Common myeloid progenitor, CD34-positive (primary cell): ENCODE measurements at places on chromosomes 7 and 10.

DNA sequence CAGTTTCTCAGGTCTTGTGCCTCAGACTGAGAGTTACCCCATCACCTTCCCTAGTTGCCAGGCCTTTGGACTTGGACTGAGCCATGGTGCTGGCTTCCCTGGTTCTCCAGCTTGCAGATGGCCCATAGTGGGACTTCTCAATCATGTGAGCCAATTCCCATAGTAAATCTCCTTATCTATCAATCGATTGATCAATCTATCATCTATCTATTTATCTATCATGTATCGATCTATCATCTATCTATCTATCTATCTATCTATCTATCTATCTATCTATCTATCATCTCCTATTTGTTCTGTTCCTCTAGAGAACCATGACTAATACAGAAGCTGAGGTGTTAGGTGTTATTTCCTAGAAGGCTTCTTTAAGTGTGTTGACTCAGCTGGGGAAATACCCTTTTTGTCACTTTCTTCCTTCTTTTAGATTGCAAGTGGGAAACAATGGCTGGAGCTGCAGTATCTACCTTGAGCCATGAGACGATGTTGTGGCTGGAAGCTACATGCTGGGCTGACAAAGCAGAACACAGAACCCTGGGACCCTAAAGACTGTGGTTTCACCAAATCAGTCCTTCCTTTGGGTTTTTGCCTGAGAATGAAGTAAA lies 234.7 kb upstream of the GLI3 start:
- no peak for DNase-seq

GRCh38 chr7:118826246-118826645 lies 601.7 kb downstream of the ANKRD7 start:
- DNase-seq = no peak

- DNase-seq = no peak
Observed at GRCh38 chr10:111018021-111018420, 58.8 kb upstream of the ADRA2A start.

DNA sequence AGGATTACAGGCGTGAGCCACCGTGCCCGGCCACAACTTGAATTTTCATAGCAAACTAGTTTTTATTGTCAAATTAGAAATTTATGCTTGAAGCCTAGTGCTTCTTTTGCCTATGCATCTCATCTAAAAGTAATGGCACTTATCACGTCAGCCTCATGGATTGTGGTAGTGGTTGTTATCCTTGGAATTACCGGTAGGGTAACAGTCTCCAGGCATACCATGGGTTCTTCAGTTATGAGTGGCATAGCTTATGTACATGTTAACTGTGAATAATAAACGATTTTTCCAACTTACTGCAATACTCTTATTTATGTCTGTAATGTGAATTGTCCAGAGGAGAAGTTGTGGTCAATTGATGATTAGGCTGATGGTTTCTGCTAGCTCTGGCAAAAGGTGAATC lies 63.1 kb downstream of the BMPR1A start:
- DNase-seq = no peak

DNA sequence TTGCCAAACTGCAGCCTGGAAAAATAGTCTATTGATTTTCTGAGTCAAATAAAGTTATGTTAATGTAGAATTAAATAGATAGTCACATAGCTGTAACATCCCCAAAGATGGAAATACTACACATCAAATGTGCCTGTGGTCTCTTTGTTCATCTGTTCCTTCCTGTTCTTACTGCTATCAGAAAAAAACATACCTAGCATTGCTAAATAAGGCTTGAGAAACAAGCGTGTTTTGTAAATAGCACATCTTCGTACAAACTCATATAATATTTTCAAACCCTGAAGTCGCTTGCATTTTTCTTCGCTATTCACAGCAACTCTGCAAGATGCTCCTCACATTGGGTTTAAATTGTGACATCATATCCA lies 116.1 kb downstream of the KLF6 start:
- DNase-seq = no peak

DNA sequence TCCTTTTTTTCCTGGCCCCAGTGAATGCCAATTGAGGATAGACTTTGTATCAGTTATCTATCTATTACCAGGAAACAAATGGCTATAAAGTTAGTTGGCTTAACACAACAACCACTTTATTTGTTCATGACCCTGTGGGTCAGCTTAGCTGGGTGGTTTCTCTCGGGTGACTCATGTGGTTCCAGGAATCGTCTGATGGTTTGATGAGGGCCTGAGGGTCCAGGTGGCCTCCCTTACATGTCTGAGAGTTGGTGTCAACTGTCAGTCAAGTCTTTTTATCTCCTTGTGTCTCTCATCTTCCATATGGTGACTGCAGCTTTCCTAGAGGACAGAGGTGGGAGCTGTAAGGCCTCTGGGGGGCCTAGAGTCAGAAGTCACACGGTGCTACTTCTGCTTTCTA lies 15.3 kb upstream of the MAPK8 start:
- no peak for DNase-seq

GRCh38 chr10:12387561-12388210 lies 38.3 kb downstream of the CAMK1D start:
- no peak for DNase-seq

DNA sequence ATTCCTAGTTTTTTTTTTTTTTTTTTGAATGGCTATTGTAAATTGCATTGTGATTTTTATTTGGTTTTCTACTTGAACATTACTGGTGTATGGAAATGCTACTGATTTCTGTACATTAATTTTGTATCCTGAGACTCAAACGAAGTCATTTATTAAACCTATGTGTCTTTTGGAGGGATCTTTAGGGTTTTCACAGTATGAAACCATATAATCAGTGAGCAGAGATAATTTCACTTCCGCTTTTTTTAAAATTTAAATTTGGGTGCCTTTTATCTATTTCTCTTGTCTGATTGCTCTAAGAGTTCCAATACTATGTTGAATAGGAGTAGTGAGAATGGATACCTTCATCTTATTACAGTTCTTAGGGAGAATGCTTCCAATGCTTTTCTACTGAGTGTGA lies 102.7 kb downstream of the ZWINT start:
- no peak for DNase-seq

DNA sequence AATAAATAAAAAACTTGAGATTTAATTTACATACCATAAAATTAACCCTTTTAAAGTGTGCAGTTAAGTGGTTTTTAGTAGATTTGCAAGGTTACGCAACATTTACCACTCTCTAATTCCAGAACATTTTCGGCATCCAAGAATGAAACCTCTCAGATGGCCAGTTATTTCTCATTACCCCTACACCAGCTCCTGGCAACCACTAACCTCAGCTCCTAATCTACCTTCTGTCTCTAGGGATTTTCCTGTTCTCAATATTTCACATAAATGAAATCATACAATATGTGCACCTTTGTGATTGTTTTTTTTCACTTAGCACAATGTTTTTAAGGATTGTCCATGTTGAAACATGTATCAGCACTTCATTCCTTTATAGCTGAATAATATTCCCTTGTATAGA lies 45.1 kb downstream of the INPP5F start:
- no peak for DNase-seq

DNA sequence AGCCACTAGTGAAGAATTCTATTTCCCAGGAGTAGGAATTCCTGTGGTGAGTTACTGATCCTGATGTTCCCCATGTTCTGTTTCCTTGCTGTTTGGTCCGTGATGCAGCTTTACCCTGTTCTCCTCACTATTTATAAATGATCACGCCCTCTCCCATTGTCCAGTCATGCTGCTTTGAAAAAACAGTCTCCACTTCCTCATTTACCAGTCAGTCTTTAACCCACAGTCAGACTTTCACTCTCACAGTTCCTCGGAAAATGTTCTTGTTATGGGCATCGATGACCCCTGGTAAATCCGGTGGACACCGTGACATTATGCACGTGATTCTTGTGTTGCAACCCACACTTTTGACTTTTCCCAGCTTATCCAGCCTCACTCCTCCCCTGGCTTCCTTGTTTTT lies 14.4 kb downstream of the SCIN start:
- peak; percentile 25 for DNase-seq

GRCh38 chr7:148584154-148584827 lies 6.3 kb upstream of the C7orf33 start:
- DNase-seq = no peak

DNA sequence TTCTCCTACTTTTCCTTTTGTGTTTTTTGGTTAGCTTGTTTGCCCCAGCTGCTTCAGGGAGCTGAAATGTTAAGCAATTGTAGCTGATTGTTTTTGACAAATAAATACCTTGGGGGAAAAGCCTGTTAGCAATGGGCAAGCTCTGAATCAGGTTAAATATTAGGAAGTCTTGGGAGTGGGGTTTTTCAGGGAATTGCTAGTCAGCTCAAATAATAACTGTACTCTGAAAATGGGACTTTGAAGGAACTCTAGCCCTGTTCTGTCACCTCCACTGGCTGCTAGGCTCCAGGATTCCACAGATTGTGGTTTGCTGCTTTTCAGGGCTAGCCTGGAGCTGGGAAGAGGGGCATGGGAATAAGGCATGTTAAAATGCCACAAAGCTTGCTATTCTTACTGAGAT lies 39.5 kb downstream of the ADK start:
- no peak for DNase-seq

DNA sequence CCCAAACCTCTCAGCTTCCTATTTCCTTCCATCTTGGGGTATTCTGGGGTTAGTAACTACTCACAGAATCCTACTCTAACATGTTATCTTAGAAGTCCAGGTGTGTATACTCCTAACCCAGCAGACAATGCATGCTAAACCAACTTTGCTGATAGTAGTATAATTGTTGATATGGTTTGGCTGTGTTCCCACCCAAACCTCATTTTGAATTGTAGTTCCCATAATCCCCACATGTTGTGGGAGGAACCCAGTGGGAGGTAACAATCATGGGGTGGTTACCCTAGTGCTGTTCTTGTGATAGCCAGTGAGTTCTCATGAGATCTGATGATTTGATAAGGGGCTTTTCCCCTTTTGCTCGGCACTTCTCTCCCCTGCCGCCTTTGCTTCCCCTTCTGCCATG lies 135.1 kb downstream of the CHRM2 start:
- no peak for DNase-seq

- DNase-seq = no peak
Observed at GRCh38 chr10:1961989-1962388, 224.7 kb upstream of the ADARB2 start.

DNA sequence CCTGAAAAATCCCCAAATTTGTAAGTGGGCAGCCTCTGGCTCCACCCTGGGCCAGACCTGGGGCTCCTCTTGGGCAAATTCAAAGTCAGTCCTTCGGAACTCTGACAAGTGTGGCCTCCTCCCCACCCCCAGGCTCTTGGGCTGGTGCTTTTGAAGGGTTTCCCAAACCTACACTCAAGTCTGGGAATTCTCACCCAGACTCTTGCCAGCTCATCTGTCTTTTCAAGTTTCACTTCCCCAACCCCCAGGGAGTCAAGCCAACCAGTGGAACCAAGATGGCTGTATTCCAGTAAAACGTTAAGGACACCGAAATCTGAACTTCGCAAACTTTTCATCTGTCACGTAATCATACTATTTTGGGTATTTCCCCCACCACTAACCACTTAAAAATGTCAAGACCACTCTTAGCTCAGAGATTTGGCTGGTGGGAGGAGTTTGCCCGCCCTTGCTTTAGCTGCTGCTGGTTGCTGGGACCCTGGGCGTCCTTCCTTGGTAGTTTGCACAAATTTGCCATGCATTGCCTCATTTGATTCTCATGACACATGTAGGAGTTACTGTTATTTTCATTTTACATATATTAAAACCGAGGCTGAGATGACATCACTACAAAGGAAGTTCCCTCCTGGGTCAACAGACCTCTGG lies 1.7 kb upstream of the MYO1G start:
- DNase-seq = peak; percentile 87

GRCh38 chr10:44301781-44302355 lies 83.0 kb downstream of the CXCL12 start:
- no peak for DNase-seq

GRCh38 chr10:74825371-74826141 lies 844 bp upstream of the KAT6B start:
- peak; percentile 50 for DNase-seq

GRCh38 chr7:108614896-108615295 lies 45.2 kb downstream of the DNAJB9 start:
- no peak for DNase-seq

GRCh38 chr10:114500643-114501042 lies 96.3 kb upstream of the AFAP1L2 start:
- DNase-seq = no peak

DNA sequence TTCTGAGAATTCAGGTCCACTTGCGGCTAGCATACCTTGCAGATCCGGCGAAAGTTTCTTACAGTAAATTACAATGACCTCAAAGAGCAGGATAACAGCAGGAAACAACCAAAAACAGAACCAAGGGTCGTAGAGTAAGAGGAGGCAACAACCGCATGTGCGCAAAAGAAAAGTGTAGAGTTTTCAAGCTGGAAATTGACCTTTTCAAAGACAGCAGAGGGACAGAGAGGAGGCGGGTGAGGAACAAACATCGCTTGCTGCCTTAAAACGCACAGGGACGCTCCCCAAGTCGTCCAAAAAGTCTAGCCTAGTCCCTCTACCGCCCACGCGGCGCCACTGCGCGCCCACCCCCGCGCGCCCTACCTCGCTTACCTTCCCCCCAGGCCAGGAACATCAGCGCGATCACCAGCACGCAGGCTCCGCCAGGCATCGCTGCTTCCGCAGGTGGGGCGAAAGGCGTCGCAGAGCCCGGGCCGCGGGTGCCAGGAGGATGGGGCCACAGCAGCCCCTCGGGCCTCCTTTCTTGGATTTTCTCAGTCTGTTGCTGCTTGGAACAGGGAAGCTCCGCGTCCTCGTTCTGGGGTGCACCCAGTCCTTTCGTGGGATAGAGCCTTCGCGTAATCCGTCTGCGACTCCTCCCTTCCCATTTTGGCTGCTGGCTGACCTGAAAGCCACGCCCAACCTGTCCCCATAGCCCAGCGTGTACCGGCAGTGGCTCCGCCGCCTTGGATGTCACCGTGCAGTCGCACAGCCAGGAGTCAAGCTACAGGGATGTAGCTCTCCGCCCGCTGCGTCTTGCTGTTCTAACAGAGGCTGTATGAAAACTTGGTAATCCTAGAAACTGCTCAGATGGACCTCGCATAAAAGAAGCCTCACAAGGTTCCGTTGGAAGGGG lies at the start of gene VWDE:
TSS of gene VWDE (minus strand) at position 579 of the 895 bp plus-strand sequence. CDS start at position 430, 149 bp downstream.
- peak; percentile 90 for DNase-seq

DNA sequence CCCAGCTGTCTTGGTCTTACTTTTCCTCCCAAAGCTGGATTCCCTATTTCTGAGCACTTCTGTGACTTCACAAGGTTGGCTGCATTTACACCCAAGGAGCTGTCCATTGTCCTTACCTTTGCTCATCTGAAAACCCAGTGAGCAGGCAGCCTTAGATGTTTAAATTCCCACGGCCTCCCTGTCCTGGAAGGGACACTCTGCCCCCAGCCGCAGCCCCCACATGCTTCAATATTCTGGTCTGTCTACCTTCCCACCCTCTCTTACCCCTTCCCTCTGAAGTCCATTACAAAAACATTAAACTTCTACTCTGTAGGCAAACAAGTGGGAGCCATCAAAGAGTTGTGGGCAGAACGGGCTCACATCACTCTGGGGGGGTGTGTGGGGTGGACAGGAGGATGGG lies 73.8 kb upstream of the EFCAB10 start:
- DNase-seq = no peak

GRCh38 chr10:44769450-44769849 lies 141.7 kb upstream of the TMEM72 start:
- no peak for DNase-seq

DNA sequence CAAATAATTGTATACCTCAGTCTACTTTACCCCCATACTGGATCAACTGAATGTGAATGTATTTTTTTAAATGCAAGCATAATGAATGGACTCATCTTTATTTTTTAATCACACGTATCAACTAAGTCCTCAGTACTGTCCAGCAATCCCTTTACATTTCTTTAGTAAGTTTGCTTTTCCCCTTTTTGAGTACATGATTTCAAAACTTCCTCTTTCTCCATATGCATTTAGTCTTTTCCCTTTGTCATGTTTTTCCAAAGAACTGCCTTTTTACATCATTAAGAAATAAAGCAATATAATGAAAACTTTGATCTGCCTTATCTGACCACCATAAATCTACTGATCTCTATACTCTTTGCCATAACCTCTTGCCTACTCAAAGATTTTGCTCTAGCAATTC lies 182.5 kb upstream of the AKR1E2 start:
- no peak for DNase-seq
